ENCODE measurements at places on chromosomes 13 and 19. TPM values are rescaled to one million over a fixed set of nuclear protein-coding genes. Genes with fewer than 3 reads are reported as not detected.
A peak's percentile ranks its signal among the peaks of the same experiment; 100 is the strongest.

Gene CCL25
- not detected for total RNA-seq

Gene HCN2
- 9.8 TPM for total RNA-seq

Gene FGF14
- total RNA-seq, result 6.0 TPM

Gene IGFL1
- total RNA-seq, result not detected

Gene PROZ
- 0.20 TPM for total RNA-seq

Gene THAP8
- 3.6 TPM for total RNA-seq

DNA sequence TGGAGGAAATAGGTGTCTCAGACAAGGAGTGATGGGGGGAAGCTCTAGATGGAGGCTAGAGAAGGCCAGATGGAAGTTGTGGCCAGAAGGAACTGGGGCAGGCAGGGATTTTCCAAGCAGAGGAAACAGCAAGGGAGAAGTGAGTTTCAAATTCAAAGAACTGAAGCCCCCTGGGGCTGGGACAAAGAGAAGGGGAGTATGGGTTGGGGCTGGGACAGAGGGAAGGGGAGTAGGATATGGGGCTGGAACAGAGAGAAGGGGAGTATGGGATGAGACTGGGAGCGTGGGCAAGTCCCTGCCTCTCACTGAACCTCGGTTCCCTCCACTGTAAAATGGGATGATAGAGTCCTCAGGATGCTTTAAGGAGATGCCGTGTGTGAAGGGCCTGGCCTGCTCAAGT, 1.9 kb upstream of the GTF2F1 start:
- H3K27ac ChIP-seq, result no peak overlapping the region
- no peaks in the 10 kb centered on the region for H3K36me3 ChIP-seq
- no peak overlapping the region for H3K4me3 ChIP-seq

DNA sequence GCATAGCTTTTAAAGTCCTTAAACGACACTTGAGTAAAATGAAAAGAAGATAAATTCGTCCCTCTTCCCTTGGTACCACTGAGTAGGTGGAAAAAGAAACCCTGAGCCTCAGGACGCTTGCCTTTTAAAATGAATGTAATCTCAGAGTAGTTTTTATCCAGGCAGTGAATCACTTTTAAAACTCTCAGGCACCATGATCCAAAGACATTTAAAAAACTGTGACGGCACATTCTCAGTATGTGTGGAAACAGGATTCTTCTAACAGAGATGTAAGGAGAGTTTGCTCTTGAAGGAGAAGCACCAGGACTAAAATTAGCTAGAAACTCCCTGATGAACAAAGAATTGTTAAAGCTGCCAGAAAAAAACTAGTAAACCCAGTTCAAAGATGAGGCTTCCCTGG, 105.7 kb upstream of the SLC15A1 start:
- H3K4me1 ChIP-seq, result no peaks in the 10 kb centered on the region
- no peak overlapping the region for H3K4me3 ChIP-seq
- DNase-seq, result no peak
- no peaks in the 10 kb centered on the region for H3K27me3 ChIP-seq

- no peak for DNase-seq
- H3K4me1 ChIP-seq, result peaks cover 24% of the 10 kb centered on the region
- H3K27me3 ChIP-seq, result no peaks in the 10 kb centered on the region
- H3K4me3 ChIP-seq, result no peak overlapping the region
Observed at GRCh38 chr13:28534210-28534609, 39.3 kb upstream of the FLT1 start.

DNA sequence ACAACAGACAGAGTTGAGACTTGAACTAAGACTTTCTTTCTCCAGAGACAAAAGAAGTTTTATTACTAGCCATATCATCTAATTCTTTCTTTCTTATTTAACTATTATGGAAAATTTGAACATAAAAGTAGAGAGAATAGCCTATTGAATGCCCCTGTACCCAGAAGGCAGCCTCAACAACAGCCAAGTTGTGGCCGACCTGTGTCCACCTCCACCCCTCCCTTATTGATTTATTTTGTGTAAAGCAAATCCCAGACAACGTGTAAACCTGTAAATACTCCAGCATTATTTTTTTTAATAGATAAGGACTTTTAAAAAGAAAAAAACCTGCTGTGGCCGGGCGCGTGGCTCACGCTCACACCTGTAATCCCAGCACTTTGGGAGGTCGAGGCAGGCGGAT, 26.1 kb upstream of the FXYD3 start:
- H3K4me1 ChIP-seq, result peaks cover 9% of the 10 kb centered on the region
- H3K4me3 ChIP-seq, result no peak overlapping the region
- DNase-seq, result no peak
- no peaks in the 10 kb centered on the region for H3K36me3 ChIP-seq
- H3K27ac ChIP-seq, result no peak overlapping the region
- peaks cover 24% of the 10 kb centered on the region for H3K27me3 ChIP-seq

DNA sequence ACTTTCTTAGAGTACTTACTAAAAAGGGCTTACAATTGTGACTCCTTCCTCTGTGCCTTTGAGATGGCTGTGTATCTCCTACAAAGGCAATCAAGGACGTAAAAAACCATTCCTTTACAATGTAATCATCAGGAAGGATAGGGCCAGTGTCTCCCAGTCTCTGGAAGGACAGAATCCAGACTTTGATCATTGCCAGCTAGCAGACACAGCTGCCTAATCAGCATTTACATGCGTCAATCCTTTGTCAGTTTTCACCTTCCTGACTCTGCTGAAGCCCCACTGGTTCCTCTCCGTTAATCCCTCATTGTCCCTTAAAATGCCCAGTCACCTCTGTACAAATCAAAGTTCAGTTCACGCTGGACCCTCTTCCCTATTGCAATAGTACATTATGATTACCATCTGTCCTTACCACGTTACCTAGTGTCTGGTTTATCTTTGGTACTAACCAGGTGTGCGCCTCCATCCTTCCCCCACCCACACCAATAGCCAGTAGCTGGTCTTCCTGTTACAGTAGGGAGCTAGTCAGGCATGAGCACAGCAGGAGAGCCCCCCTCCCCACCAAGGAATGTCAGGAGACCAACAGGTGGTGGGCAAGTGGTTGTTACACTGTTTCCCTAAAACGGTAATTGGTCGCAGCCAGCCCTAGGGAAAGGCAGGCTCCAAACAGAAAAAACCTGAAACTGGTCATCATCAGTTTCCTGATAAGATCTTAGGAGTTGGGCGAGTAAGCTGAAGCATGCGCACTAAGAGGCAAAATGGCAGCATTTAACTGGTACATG, 49.7 kb downstream of the TGDS start:
- no peak for DNase-seq
- no peaks in the 10 kb centered on the region for H3K36me3 ChIP-seq
- no peaks in the 10 kb centered on the region for H3K27me3 ChIP-seq
- no peak overlapping the region for H3K27ac ChIP-seq
- H3K4me1 ChIP-seq, result no peaks in the 10 kb centered on the region
- H3K4me3 ChIP-seq, result no peak overlapping the region

DNA sequence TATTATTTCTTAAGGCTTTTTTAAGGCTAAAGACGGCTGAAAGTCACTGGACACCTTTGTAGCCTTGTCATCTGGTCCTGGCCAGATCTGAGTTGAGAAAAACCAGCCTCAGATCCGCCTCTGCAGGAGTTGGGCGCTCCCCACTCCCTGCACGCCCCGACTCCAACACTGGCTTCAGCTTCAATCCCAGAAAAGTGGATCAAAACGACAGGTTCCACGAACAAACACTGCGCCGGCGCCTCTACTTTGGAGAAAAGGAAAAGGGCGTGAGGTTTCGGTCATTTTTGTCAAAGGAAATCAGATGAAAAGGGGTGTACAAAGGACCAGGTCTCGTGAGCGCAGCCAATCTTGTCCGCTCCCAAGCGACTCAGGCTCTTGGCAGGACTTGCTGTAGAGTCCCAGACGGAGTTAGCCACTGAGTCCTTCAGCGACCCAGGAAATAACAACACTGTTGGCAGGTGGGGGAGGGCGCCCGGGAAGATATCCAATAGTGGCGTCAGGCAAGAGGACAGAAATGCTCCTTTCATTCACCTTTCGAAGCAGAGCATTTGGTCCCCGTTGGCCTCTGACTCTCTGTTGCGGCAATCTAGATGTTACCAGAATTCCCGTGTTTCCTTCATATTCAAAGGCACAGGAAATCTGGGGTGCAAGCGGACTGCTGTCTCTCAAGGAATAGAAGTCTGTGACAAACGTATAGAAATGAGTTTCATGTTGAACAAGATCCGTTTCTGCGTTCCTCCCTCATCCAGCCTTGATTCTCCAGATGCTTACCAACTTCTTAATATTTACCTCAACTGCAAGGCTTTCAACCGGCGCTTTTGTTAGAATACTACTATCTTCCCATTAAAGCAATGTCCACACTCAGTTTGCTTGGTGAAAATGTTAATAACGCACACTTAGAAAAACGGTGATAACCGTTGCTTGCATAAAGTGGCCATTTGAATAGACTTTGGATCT, 1.8 kb upstream of the CCNA1 start:
- H3K4me3 ChIP-seq, result no peak overlapping the region
- peaks cover 20% of the 10 kb centered on the region for H3K4me1 ChIP-seq
- no peak overlapping the region for H3K27ac ChIP-seq

- H3K27me3 ChIP-seq, result no peaks in the 10 kb centered on the region
- no peak for DNase-seq
- no peaks in the 10 kb centered on the region for H3K4me1 ChIP-seq
- no peaks in the 10 kb centered on the region for H3K36me3 ChIP-seq
- no peak overlapping the region for H3K4me3 ChIP-seq
- H3K27ac ChIP-seq, result no peak overlapping the region
Observed at GRCh38 chr13:92575777-92576176, 650.8 kb upstream of the GPC6 start.

DNA sequence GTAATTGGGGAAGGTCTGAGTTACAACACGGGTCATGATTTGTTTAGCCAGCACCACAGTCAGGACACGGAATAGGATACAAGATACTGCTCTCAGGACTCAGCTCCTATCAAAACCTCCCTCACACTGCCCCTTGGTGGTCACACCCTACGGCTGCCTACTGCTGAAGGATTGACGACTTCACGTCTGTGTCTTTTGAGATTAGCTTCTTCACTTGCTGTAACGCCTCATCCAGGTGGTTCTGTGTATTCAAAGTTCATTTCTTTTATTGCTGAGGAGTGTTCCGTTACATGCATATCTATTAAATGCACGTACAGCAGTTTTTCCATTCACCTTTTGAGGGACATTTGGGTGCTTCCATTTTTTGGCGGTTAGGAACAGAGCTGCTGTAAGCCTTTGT, 46.3 kb downstream of the URI1 start:
- H3K27ac ChIP-seq, result no peak overlapping the region
- no peaks in the 10 kb centered on the region for H3K27me3 ChIP-seq
- no peak for DNase-seq
- H3K36me3 ChIP-seq, result peaks cover 7% of the 10 kb centered on the region

DNA sequence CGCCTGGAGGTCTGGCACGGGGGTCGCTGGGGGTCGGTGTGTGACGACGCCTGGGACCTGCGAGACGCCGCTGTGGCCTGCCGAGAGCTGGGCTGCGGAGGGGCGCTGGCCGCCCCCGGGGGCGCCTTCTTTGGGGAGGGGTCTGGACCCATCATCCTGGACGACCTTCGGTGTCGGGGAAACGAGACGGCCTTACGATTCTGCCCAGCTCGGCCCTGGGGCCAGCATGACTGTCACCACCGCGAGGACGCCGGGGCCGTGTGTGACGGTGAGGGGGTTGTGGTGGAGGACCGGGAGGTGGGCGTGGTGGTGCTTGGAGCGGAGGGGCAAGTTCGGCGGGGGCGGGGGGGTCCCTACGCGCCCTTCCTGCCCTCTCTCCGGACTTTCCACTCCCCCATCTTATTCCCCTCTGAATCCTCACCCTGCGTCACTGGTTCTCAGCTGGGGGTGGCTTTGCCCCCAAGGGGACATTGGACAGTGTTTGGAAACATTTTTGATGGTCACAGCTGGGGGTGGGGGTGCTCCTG, 5.5 kb downstream of the SSC5D start:
- peaks cover 16% of the 10 kb centered on the region for H3K4me1 ChIP-seq
- peak overlapping the region; percentile 88 for H3K27ac ChIP-seq
- no peak for DNase-seq
- peak overlapping the region; percentile 44 for H3K4me3 ChIP-seq
- H3K36me3 ChIP-seq, result no peaks in the 10 kb centered on the region
- peaks cover 19% of the 10 kb centered on the region for H3K27me3 ChIP-seq

GRCh38 chr19:18263324-18264136, 10.7 kb downstream of the IQCN start:
- no peaks in the 10 kb centered on the region for H3K27me3 ChIP-seq
- H3K4me1 ChIP-seq, result no peaks in the 10 kb centered on the region
- H3K27ac ChIP-seq, result no peak overlapping the region

DNA sequence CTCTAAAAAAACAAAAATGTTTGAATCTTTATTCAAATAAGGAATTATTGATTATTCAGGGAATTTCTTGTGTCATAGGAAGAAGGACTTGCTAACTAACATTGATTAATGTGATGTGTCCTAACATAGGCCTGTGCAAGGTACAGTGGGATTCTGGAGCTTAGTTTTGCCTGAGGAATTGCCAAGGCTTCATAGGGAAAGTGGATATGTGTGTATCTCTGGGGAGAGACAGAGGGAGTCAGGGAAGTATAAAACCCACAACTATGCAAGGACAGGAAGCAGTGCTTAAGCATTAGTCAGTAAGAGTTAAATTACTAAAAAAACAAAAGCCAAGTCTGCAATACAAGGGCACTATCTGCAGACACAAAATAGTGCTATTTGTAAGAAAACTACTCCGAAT, 59.6 kb downstream of the WDFY2 start:
- no peaks in the 10 kb centered on the region for H3K36me3 ChIP-seq
- DNase-seq, result no peak
- H3K27me3 ChIP-seq, result no peaks in the 10 kb centered on the region
- no peak overlapping the region for H3K27ac ChIP-seq
- peaks cover 35% of the 10 kb centered on the region for H3K4me1 ChIP-seq

DNA sequence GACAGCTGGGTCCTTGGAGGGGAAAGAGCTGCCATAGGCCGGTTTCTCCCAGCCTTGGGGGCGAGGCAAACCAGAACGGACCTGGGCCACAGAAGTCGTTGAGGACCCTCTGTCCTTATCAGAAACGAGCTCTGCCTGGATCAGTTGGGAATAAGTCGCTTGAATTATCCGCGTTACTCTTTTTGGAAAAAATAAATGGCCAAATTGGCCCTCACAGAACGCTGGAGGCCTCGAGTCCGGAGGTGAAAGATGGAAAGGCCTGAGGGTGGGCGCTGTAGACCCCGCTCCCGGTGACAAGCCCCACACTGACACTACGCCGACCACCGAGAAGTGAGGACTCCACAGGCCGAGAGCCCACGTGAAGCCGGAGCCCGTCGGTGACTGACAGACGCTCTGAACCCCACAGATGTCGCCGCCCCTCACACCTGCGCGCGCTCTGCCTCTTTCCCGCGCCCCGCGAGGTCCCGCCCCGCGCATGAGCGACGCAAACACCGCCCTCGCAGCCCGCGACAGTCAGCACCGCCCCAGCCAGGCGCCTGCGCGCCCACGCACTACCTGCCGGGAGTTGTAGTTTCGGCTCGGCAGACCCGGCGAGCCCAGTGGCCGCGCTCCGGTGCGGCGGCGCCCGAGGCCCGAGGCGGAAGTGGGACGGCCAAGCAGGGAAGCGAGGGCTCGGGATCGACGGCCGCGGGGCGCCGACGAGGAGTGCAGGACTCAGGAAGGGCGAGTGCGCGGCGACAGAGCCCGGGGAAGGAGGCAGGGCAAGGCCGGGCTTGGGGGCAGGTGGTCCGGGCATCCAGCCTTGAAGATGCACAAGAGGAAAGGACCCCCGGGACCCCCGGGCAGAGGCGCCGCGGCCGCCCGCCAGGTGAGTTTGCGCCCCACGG, at the start of the genes BRME1 and CC2D1A:
BRME1 (minus strand) TSS at position 484 of the 887 bp plus-strand sequence. CDS start 1,225 bp downstream, outside the sequence.
CC2D1A (plus strand) TSS at position 568 of the 887 bp plus-strand sequence; CDS start at position 809, 241 bp downstream.
- H3K36me3 ChIP-seq, result no peaks in the 10 kb centered on the region
- H3K4me1 ChIP-seq, result peaks cover 19% of the 10 kb centered on the region
- H3K27ac ChIP-seq, result peak within 1 kb of the TSS; percentile 87
- peak within 1 kb of the TSS; percentile 80 for H3K4me3 ChIP-seq
- no peaks in the 10 kb centered on the region for H3K27me3 ChIP-seq

All from heart right ventricle (tissue), 16 donors.